Uterus (tissue), 4 donors: ENCODE measurements at places on chromosomes 11 and 22.

DNA sequence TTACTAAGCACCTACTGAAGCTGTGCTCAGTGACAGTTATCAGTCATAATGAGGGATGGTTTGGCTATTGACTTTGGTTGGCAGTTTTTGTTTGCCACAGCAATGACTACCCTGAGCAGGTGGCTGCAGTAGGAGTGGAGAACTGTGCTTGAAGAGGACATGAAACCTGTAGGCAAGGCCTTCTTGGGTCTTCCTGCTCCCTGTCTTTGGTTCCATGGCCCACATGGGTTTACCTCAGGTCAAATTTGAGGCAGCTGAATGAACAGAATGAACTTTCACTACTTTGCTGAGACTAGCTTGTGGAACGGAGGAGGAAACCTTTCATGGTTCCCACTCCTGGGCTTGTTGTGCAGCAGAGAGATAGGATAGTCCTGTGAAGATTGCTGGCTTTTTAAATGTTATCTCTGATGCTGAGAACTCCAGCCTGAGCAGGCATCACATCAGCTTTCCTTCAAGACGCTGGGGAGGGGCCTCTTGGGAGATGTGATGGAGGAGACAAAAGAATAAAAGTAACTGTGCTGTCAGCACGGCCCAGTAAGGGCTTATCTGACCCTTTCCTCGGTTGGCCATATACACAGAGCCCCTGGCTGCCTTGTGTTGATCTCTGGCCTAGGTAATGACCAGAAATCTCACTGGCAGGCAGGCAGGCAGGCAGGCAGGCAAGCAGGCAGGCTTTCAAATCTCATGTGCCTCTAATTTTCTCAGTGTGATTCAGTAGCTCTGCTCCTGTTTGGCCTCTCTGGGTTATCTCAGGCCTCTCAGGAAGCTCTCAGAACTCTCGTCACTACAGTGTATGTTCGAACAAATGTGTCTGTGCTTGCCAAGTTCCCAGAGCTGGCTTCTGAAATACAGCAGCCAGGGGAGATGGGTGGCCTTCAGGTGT lies 12.0 kb downstream of the STIM1 start:
- no peak for DNase-seq

- DNase-seq, result no peak
Measured at GRCh38 chr11:119584193-119585042, 144.6 kb downstream of the NECTIN1 start.

DNA sequence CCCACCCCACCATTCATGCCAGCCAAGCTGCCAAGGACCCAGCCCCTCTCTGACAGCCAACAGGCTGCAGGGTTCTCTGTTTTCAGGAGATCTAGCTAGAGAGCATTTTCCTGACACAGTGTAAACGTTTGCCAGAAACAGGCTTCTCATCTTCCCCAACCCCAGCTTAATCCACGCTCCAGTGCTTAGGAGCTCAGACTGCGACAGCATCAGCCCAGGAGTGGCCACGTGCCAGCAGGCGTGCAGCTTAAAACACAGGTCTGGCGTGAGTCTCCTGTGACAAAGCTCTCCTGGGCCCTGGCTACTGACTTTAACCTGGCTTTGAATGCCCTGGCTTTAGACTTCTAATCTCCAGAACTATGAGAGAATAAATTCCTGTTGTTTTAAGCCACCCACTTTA lies 66.6 kb downstream of the GALNT18 start:
- DNase-seq, result no peak

DNA sequence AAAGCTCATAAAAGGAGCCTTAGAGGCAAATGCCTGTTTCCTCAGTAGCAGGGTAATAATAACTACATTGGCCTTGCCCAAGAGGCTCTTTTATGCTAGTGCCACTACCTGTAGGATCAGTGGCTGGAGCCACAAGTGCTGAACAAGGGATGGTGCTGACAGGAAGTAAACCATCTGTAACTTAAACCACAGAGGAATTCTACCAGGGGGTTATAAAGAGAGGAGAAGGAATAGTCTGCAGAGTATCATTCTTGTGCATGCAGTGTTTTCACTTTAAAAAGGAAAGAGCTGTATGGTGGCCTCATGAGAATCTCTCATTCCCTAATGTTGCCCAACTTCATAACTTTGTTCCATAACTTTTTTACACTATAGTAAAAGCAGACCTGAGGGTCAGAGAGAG lies 168.1 kb downstream of the DBX1 start:
- no peak for DNase-seq

GRCh38 chr22:29145321-29146072 lies 60.2 kb upstream of the EMID1 start:
- no peak for DNase-seq

GRCh38 chr22:19446603-19447329 lies 745 bp downstream of the C22orf39 start:
- no peak for DNase-seq

DNA sequence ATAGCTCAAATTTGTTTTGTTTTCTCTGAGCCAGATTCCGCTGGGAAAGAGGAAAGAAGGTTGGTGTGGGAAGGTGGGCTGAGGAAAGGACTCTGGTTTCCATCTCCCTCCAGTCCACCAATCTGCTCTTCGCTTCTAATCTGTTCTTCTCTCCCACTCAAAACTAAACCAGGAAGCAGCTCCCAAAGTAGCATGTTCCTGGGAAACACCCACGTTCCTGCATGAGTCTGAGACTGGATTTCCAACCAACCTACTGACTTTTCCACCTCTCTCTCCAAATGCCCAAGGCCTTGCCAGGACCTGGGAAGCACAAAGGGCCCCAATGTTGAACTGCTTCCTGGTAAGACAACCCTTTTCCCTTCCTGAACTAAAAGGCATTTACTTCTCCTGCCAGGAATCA lies 110.2 kb downstream of the WT1 start:
- DNase-seq, result no peak

DNA sequence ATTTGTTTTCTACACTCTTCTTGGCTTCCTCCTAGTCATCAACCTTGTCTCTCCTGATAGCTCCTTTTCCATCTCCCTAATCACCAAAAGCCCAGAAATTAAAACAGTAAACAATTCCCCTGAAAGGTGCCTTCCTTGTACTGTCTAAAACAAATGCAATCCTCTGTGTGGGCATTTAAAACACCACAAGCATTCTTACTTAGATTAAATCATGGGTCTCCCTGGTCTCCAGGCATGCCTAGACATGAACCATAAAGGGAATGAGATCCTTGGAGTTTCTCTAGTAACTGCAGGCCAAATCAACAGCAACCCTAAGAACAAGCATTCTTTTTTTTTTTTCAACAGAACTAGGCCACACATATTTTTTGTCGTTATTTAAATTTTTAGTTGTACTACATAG lies 1.9 kb downstream of the BTG4 start:
- DNase-seq, result no peak

DNA sequence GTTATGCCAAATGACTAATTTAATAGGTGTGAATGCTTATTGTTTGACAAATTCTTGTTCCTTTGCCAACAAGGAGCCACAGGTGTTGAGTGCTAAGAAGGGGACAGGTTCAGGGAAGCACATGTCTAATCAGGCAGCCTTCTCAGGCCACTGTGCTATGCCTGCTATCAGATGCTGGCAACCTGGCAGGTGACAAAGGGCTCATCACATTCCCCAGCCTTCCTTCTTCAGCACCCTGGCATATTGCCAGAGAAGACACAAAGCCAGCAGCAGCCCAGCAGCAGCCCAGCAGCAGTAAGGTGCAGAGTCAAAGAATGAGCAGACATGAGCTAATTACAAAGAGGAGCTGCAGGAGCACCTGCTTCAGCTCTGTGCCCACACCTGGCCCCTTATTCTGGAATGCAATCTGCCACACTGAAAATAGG lies 68.2 kb downstream of the GUCY1A2 start:
- DNase-seq, result no peak

- DNase-seq, result no peak
Measured at GRCh38 chr11:88415495-88415894, 78.0 kb upstream of the CTSC start.

- DNase-seq, result no peak
Measured at GRCh38 chr11:79594834-79595233, 154.0 kb upstream of the TENM4 start.

DNA sequence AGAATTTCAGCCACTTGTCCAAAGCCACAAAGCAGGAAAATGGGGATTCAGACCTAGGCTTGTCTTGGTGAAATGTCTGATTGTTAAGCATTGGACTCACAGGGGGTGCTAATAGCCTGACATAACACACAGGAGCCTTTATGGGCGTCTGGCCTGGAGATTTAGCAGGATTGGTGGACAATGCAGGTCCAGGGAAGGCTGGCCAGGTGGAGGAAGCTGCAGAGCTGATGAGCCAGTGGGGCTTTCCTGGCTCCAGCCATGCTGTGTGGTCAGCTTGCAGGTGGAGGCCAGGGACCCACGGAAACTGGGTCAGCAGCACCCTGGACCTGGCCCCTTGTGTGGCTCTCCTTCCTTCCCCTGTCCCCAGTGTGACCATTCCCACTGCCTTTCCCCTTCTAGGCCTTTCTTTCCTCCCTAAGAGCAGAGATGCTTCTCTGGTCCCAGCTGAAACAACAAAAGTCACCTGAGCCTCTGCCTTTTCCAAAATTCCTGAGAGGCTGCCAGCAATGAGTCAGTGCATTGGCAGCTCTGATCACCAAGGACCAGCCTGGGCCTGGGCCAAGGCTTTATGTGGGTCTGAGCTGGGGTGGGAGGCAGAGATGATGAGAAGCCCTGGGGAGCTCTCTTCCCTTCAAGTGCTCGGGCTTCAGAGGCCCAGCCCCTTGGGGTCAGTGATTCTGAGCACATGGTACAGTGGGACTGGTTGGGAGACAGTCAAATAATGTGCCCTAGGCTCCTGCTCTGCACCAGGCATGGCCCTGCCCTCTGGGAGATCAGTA lies 85.2 kb downstream of the CCDC81 start:
- peak; percentile 65 for DNase-seq

DNA sequence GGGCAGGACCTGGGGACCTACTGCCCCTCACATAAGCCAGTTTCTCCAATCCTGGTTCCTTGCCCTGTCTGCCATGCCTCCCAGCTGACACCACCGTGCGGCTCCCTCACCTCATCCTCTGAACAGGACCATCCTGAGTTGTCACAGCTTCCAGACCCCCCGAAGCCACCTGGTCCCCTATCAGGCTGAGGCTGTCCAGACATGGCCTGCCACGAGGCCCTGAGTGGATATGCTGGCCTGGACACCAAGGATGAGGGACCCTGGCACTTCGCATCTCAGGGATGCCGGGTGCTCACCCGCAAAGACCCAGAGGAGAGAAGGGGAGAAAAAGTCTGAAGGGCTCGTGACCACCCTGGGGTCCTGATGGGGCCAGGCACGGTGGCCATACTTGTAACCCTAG lies 15.8 kb upstream of the CCDC188 start:
- DNase-seq, result no peak

DNA sequence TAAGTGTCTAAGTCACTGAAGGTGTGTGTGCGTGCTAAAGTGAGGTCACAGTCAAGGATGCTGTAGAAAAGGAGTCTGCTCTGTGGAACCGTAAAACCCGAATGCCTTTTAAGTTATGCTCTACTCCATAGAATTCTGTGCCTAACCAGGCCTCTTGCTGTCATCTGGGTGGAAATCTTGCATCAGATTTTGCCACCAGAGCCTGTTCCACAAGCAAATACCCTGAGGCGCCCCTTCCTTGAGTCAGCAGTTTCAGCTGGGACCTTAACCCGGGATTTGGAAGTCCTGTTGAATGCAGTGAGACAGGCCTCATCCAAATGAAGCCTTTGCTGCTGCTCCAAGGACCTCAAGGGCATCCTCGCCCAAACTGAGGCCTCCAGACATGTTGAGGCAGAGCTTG lies 109.8 kb downstream of the WNT11 start:
- no peak for DNase-seq

DNA sequence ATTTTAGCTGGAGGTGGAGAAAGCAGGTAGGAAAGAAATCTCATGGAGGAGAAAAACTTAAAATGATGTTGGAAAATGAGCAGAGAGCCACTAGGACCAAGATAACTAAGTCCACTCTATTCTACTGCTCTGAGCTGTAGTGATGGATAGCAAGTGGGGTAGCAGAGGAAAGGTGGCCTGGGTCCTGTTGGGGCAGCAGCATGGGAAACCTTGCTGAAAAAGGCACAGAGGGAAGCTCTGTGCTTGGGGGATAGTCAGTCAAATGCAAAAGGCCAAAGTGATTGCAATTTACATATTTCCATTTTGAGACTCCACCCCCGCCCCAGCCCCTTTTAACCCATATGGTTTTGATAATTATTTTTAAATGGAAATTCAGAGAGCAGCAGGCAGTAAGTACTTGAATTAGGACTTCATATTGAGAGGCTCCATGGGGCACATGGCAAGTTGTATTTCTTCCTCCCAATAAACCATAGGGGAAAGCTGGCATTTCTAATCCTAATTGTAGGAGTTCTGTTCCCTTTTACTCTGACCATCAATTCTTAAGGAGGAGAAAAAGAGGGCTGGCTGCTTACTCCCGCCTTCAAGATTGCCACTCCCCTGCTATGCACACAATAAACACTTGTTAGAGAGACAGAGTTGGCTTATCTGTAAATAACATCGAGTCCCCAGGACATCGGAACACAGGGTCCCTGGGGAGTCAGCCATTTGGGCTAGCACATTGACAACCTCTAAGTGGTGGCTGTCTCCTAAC lies 1341.5 kb upstream of the TENM4 start:
- DNase-seq, result no peak

DNA sequence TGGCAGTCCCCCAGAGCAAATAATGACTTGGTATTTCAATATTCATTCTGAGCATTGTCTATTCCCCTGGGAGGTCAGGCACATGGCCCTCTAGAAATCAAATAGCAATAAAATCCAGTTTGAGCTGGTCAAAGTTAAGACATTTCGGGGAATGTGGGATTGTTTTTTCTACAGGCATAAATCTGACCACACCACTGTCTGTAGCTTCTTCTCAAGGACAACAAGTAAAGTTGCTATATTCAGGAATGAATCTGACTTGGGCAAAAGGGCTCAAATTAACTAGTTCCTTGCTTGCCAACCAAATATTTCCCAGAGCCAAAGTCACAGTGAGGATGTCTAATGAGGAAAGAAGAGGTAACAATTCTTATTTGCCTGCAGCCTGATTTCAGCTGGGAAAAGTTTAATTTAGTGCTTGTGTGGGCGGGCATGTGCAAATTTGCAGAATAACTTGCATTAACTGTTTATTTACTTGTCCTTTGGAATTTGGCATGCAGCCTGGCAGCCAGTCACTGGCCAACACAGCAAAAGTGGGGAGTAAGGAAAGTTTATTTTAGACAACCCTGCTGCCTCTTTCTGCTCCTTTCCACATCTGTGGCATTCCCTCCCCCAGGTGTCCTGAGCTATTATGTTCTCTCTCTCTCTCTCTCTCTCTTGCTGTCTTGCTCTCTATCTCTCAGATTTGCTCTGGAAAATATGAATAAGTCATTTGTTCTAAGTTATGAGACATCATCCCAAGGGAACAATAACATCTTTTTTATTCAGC lies 51.2 kb upstream of the ARHGAP20 start:
- peak; percentile 22 for DNase-seq

- DNase-seq, result no peak
Measured at GRCh38 chr11:46242041-46242951, 35.2 kb upstream of the CREB3L1 start.

- DNase-seq, result no peak
Measured at GRCh38 chr11:33742249-33742851, 6.1 kb upstream of the CD59 start.

DNA sequence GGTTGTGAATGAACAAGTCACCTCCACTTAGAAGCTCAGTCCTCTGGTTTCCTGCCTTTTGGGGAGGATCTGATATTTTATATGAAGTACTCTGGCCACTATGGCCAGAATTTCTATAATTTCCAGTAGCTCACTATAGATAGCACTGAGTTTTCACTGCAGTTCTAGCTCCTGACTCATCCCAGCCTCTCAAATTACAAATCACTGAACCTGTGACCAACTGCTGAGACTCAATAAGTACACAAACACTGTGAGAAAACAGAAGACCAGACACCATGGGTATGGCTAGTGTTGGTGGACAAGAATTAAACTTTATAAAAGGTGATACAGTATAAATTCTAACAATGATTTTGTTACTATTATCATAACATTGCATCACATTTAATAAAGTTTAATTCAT lies 47.1 kb upstream of the UCP3 start:
- DNase-seq, result no peak
